ENCODE measurements at places on chromosomes 7 and 10.

DNA sequence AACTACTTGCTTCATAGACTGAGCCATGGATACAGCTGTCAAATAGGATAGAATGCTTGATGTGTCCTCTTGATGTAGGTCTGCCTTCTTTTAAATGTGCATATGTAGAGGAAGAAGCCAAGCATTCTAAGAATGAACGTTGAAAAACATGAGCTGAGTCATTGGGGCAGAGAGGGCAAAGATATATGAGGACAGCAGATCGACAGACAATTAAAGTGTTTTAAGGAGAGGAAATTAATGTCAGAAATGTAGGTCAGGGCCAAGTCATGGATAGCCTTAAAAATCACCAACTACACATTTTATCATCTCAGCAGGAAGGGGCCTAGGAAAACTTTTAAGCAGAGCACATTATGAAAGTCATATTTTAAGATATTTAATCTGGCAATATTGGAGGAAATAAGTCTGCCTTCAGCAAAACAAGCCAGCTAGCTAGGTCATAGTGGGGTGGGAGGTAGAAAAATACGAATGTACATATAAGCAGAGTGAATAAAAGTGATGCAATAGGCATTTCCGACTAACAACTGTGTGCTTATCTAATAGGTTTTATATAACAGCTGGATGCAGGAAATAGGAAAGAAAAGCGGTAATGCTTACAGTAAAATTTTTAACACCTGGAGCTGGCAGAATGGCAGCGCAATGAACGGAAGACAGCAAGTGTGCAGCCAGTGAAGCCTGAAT lies 638.3 kb upstream of the TPK1 start:
- no peak for DNase-seq

GRCh38 chr7:158237672-158238335 lies 349.8 kb downstream of the PTPRN2 start:
- no peak for DNase-seq

DNA sequence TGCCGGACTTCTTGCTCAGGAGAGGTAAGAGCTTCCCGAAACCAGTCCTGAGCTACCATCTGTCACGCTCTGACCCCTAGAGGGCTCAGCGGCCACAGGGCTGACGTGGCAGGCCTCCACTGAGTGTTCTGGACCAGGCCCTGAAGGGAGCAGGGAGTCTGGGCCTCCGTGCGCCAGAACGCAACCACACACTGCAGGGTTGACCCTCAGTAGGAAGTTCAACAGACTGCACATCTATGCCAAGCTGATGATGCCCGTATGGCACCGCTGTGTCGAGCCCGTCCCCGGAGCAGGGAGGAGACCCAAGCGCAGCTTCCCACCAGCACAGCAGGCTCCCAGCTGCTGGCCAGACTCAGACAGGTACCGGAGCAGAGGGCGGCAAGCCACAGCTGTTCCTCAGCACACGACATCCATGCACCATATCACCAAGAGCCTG lies 39.2 kb downstream of the CAMK2B start:
- DNase-seq = peak; percentile 23

DNA sequence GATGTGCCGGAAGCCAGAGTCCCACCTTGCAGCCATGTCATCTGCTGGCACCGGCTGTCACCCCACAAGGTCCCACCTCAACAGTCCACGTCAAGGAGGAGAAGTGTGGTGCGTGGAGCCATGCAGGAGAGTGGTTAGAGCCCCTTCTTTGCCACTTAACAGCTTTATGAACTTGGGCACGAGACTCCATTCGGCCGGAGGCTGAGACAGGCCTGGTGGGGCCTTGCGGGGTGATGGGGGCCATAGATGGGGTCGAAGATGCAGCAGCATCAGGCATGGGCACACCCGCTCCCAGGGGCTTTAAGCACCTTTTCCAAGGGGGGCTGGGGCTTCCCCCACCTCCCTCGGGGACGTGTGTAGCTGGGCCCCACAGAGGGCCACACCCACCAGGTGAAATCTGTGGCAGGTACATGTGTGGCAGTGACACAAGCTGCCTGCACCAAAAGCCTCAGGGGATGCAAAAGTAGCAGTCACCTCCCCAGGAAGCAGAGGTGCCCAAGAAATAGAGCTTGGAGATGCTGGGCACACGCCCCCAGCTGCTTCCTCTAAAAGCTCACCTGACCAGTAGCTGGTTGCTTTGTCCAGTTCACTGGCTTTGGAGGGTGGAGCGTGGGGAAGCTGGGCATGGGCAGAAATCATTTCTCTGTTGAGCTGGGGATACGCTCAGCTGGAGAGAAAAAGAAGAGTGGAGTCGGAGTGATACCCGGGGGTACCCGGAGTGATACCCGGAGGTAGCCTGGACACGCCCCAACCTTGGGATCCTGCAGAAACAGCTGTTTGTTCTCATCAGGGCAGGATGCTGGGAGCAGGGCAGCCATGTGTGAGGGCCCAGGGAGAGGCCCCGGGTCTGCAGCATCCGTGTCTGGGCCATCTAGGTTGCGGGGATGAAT lies 199.8 kb downstream of the EBF3 start:
- peak; percentile 12 for DNase-seq

GRCh38 chr7:6385909-6386560 lies 61.7 kb downstream of the DAGLB start:
- no peak for DNase-seq

DNA sequence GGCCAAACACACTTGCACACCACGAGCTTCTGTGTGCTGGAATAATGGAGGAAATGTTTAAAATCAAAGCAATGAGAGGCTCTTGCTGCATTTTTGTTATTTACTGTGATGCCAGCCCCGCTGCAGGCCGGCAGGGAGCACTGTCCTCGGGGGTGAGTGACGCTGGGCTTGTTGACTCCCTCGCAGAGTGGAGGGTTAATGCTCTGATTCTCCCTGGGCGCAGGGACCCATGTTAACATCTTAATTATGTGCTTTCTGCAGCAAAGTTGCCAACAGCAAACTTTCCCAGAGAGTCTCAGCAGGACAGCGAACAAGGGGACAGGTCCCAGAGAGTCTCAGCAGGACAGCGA lies 22.9 kb downstream of the SCART1 start:
- DNase-seq = no peak

GRCh38 chr7:125363873-125364272 lies 434.2 kb upstream of the POT1 start:
- DNase-seq = no peak

DNA sequence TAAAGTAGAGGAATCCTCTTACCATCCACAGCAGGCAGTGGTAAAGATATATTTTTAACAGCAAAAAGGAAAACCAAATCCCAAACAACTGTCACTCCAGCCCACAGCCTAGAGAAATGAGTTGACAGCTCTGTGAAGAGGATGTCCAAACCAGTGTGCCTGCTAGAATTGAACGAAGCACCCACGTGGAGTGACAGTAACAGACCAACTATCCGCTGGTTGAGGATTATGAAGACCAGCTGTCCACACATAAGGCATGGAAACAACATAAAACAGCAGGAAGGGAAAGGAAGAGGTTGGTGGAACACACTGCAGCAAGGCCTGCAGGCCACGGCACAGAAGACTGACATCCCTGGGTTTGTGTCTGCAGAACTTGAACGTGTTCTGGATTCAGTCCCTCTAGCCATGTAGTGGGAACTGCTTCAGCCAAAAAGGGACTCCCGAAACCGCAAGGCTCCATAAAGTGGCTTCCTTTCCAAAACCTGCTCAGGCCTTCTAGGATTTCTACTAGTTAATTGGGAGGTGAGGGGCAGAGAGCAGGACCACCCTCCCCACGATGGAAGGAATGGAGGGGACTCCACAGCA lies 324.4 kb downstream of the BICC1 start:
- no peak for DNase-seq

DNA sequence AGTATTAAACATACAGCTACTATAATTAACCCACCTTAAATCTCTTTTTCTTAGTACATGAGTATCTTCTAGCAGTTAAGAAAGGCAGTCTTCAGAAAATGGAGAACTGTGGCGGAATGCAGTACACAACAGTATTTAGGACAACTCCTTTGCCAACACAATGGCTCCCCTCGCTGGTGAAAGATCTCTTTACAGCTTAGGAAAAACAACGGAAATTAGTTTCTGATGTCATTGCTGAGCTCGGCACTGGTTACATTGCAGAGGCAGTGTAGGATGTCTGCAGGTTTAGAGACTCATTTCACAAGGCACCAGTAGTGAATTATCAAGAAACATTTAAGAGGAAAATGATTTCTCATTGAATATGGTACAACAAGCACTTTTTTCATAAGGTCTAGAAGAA lies 43.4 kb downstream of the GLRX3 start:
- DNase-seq = no peak

Data from activated CD8-positive, alpha-beta memory T cell treated with anti-CD3 and anti-CD28 coated beads, Interleukin-2, amount 50 U/mL, for 48 hours (primary cell).